ENCODE measurements at places on chromosomes 3 and 15. TPM values are rescaled to one million over a fixed set of nuclear protein-coding genes. Genes with fewer than 3 reads are reported as not detected.

BFSP2 gene
- not detected for total RNA-seq

GPR160 gene
- total RNA-seq, result 4.2 TPM

AMT gene
- 0.14 TPM for total RNA-seq

AHSG gene
- total RNA-seq, result not detected

TMEM40 gene
- total RNA-seq, result not detected

LRRN1 gene
- total RNA-seq, result not detected

CKMT1B gene
- 30.9 TPM for total RNA-seq

CHST13 gene
- 2.0 TPM for total RNA-seq

SV2B gene
- not detected for total RNA-seq

UMPS gene
- total RNA-seq, result 53.5 TPM

SPPL2A gene
- total RNA-seq, result 50.6 TPM

RGMA gene
- 2.6 TPM for total RNA-seq

ENTPD3 gene
- total RNA-seq, result not detected

CX3CR1 gene
- total RNA-seq, result not detected

CACNA2D2 gene
- 2.0 TPM for total RNA-seq

MED12L gene
- not detected for total RNA-seq

CCDC13 gene
- 1.4 TPM for total RNA-seq

PLSCR2 gene
- not detected for total RNA-seq

GRM7 gene
- not detected for total RNA-seq

PODXL2 gene
- 46.6 TPM for total RNA-seq

NR2E3 gene
- not detected for total RNA-seq
